HuH-7 (cell line): ENCODE measurements at places on chromosomes 4 and X.

DNA sequence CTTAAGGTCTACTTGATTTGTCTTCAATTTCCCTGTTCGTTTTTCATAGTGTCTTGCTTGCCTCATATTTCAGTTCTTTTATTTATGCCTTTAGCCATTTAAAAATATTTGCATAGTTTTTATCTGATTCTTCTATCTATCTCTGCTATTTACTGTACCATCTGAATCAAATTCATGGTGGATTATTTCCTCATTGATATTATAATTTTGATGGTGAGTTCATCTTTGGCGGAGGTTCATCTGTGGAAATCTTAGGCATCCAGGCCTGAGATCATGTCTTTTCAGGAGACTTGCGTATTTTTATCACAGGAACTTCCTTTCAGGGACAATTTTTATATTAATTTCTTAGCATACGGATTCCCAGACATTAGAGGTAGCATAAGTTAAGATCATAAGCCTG is 275.2 kb downstream of the STPG2 start:
- no peak for DNase-seq

GRCh38 chr4:4425119-4425690 is 38.3 kb downstream of the NSG1 start:
- DNase-seq: no peak

DNA sequence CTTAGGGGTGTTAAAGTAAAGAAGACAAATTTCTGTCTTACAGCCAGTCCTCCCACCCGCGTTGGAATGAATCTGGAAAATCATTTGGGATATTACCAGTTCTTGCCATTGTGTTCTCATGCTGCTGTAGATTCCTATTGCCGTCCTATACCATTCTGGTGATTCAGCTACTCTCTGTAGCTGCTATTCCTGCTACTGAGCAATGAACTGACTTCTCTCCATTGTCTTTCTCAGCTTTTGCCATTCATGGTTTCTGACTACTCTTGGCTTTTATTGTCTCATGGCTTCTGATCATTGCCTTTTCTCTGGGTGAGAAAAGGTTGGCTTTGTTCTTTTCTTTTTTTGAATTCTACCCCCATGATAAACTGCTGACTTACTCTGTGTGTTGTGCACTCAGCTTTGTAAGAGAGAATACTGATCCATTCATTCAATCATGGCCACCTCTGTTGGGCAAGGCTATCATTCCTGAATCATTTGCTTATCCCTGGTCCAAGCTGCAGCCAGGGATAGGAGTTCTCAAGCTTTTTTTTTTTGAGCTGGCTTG is 27.7 kb upstream of the METAP1 start:
- no peak for DNase-seq

DNA sequence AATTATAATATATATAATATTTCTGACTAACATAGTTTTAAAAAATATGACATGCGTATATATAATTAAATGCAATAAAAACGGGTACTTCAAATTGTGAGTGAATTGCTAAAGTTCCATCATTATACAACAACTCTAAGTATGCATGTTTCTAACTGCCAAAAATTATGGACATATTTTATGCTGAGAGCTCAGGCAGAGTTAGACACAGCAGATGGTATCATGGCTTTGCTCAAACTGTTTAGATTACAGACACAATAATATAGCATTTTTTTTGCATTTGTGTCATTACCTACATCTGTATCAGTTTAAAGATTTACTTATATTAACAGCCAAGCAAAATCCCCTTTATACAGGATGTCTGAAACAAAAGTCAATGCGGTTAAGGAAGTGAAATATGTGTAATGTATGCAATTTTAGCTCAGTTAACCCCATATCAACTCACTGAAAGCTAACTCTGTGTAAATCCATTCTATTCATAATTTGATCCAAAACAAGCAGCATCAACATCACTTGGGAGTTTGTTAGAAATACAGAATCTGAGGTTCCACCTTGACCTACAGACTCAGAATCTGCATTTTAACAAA is 119.1 kb upstream of the CNKSR2 start:
- no peak for DNase-seq

DNA sequence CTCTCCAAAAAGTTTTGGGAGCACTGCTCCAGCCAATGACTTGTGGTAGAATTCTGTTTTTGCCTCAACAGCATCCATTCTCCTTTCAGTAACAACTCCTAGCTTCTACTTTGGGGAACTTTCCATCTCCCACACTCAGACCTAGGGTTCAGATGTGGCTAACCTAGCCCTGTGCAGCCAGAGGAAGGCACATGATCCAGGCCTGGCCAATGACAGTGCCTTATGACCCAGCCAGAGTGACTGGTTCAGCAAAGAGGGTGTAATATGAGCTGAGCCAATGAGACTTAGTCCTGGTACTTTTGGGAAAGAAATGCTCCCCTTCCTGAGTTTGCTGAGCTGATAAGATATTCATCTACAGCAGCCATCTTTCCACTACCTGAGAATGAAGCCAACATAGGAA is 5.4 kb upstream of the USP46 start:
- DNase-seq: no peak

GRCh38 chr4:182576601-182577289 is 333.5 kb downstream of the TENM3 start:
- no peak for DNase-seq

GRCh38 chr4:129747756-129748155 is 651.8 kb downstream of the C4orf33 start:
- DNase-seq: no peak

DNA sequence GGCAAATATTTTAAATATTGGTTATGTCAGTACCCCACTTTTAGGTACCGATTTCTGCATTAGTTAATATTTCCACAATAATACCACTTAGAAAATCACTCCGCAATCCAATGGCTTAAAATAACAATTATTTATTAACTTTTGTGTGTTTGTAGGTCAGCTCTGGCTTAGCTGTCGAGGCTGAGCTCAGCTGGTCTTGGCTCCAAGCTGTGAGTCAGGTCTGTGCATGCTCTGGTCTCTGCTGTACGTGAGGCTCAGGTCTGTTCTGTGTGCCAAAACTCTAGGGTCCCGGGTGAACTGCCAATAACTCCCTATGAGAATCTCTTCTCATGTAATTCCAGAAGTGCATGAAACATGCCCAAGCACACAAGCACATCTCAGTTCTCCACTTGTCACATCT is 245.8 kb upstream of the GK2 start:
- no peak for DNase-seq

DNA sequence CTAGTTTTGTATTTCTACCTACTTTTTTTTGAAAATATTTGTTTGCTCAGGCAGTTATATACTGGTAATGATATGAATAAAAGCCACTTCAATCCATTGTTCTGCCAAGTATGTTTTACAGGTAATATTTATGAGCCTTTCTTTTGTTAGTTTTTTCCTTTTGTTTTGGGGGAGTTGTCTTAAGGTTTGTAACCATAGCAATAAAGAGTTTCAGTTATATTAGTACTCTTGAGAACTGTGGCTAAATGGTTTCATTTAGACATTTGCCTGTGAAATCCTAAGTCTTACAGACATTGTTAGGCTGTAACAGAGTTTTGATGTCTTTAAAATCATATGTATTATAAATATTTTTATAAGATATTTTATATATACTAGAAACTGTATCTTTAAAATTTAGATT is 150.1 kb downstream of the DIPK2B start:
- DNase-seq: no peak

DNA sequence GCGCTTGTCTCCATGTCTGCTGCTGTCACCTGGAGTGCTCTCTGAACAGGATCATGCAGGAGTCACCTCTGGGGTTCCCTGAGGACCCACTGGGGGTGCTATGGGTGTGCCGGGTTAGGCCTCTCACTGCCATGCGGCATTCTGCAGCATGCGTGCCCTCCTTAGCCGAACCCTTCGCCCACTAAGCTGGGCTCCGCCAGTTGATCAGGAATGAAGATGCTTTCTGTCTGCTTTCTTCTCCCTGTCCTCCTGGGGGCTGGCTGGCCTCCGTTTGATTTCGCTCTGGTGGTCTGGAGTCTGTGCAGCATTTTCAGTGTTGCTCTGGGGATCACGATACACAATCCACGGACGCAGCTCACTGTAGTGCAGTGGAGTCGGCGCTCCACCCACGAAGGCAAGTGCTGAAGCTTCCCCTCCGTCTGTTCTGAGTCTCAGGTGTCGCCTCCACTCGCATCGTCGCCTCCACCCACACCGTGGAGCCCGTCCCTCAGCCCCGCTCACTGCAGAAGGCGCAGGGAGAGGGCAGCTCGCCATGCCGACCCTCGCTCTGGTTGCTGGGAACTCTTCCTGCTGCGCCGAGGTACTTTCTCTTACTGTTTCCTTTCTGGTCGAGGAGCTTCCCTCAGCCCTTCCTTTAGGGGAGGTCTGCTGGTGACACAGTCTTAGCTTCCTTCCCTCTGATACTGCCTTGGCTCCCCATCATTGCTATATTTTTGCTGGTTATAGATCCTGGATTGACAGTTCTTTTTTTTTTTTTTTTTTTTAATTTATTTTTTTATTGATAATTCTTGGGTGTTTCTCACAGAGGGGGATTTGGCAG is 29.2 kb downstream of the LETM1 start:
- DNase-seq: no peak

- DNase-seq: no peak
Measured at GRCh38 chrX:152735860-152736511, 2.4 kb downstream of the MAGEA12 start.
